ENCODE measurements at places on chromosomes 11 and 22.

DNA sequence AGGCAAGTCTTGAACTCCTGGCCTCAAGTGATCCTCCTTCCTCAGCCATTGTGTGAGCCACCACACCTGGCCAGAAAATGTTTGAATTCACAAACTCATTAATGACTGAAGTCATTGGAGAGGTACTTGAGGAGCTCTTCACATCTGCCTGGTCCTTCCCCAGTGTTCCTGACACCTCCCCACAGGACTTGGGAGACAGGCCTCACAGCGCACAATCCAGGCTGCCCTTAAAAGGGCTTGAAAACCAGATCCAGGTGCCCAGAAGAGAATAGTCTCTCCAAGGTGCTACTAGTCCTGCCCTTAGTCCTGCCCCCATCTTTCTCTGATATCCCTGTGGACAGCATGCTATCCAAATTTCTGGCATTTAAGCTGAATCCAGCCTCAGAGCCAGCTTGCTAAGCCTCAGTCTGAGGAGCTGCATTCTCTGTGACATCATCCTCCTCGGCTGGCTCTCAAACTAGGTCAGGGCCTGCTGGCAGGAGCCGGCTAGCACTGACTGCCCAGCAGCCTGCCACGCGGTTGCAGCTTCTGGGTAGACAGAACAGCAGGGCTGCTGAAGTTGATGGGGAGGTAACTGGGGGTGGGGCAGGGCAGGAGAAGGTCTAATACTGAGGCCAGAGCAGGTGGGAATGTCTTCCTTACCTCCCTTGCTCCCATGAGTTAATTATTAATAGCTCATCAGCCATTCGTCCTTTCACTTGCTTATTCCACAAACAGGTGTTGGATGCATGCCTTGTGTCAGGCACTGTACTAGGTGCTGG lies 35.3 kb upstream of the NECTIN1 start:
- no peak for DNase-seq

DNA sequence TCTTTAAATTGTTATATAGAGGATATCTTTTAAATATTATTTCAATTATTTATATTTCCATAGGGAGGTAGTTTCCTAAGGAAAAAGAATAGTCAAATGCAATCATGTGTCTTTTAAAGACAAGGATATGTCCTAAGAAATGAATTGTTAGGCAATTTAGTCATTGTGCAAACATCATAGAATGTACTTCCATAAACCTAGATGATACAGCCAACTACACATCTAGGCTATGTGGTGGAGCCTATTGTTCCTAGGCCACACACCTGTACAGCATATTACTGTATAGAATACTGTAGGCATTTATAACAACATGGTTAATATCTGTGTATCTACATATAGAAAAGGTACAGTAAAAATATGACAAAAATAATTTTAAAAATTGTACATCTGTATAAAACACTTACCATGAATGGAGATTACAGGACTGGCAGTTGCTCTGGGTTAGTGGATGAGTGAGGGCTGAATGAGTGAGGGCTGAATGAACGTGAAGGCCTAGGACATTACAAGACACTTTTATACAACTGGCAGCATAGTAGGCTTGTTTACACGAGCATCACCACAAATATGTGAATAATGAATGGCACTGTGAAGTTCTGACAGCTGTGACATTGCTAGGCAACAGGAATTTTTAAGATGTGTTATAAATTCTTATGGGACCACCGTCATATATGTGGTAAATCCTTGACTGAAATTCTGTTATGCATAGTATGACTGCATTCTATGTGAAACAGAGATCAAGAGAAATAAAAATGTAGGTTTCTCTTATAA lies 1879.0 kb upstream of the RAG2 start:
- DNase-seq = no peak

DNA sequence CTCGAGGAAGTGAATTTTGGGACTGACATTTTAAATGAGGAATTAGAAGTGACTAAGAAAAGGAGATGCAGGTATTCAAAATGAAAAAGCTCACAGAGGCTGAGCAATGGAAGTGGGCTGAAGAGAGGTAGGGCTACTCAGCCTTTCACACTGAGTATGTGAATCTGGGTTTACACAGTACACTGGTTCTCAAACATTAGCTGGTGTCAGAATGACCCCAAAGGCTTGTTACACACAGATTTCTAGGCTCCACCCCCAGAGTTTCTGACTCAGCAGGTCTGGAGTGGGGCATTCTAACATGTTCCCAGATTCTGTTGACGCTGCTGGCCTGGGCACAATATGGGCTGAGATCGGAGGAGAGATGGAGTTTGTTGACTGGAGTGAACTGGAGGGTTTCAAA lies 32.8 kb downstream of the CADM1 start:
- no peak for DNase-seq

- DNase-seq = no peak
Measured at GRCh38 chr11:125740617-125741016, 5.5 kb upstream of the PATE1 start.

- DNase-seq = no peak
Measured at GRCh38 chr22:34534101-34534500, 531.9 kb upstream of the ISX start.

DNA sequence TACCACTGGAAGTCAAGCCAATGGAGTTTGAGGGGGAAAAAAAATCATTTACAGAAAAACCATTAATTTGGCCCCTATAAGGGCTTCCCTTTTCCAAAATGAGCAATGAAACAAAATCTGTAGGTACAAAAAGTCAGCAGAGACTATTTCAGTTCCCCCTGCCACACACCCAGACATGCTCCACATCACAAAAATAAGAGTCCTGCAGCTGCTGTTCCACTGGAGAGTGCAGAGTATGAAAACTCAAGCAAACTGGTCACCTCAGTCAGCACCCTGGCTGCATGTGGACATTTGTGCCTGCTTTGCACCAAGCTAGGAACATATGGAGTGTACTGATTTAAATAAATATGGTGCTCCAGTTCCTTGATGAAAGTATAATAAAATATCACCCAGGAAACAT lies 15.1 kb downstream of the POU2AF1 start:
- no peak for DNase-seq

GRCh38 chr11:2474059-2474901 lies 29.5 kb downstream of the KCNQ1 start:
- no peak for DNase-seq

GRCh38 chr11:86676533-86677154 lies 4.2 kb upstream of the ME3 start:
- DNase-seq = peak; percentile 37

DNA sequence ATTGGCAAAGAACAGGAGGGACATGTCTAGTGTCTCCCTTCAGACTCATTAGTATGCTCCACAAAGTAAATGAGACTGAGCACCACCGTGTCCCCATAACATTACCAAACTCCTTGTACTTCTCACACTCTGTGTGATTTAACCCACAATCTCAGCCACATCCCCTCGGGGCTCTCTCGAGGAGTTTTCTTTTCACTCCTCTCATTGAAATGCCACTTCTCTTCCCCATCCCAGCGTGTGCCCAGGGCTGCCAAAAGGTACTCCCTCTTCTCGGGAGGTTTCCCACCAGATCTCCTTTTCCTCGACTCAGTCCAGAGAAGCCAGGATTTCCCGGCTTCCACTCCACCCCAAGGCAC lies 1.1 kb downstream of the RBFOX2 start:
- no peak for DNase-seq

DNA sequence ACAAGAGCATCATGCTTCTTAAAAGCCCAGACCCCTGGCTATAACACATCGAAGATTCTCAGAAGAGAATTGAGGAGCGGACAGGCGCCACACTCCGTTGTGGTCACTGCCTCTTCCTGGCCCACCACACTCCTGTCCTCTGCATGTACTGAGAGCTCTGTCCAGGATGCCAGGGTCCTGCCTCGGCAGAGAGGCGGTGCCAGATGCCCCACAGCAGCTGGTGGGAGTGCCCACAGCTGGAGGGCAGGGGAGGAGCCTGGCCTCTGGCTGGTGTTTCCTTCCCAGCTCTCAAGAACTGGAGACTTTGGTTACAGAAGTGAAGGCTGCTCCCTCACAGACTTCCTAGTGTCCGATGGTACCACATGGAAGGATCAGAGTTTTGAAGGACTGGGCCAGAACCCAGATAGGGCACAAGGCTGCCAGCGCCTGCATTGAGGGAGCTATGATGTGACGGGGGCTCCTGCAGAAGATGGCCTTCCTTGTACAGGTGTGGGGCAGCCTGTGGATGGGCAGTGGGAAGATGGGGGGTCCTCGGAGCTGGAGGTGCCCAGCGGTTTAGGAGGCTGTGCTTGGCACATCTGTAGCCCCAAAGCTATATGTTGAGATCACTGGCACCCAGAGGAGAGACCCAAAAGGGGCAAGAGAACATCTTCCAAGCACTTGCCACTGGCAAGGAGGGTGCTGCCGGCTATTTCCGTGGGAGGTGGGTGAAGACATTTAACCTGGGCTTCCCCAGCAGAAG lies 19.4 kb downstream of the RSPH14 start:
- no peak for DNase-seq

DNA sequence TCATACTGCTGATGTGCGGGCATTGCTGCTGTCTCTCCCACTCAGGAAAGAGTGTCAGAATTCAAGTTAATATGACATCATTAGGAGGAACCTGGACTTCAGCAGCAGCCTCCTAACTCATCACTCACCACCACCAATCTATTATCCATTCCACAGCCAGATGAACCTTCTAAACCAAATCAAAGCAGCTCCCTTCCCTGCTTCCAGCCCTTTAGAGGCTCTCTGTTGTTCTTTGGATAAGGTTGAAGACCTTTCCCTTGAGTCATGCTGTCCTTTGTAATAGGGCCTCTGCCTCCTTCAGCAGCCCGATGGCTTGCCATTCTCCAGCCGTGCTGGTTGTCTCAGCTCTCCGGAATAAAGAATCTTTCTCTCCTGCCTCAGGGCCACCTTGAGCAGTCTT lies 301.3 kb downstream of the DDX10 start:
- no peak for DNase-seq

DNA sequence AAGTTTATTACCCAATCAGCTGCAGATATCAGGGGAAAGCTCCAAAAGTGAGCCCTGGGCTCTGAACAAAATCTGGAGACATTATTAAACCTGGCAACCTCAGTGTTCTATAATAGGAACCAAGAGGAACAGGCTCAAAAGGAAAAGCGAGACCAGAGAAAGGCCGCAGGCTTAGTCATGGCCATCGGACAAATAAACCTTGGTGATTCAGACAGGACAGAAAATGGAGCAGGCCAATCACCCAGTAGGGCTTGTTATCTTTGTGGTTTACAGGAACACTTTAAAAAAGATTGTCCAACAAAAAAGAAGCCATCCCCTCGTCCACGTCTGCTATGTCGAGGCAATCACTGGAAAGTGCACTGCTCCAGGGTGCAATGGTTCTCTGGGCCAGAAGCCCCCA lies 7.7 kb upstream of the PANX1 start:
- no peak for DNase-seq

DNA sequence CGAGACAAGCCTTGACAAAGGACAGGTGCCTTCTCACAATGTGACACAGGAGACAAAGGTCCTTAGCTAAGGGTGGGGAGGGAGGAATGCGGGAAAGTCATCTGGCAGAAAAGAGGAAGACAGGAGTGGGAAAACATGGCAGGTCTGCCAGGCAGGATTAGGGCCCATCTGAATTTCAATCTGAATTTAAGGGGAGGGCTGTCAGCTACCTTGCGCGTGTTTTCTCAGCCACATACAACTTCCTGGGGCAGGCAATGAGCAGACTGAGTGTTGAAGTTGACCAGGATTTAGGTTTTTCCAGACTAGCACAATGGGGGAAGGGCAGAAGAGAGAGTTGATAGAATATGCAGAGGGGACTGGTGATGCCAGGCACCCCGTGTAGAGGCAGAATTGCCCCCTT lies 66.7 kb upstream of the LARGE1 start:
- DNase-seq = no peak

GRCh38 chr11:72826191-72826941 lies 12.2 kb downstream of the ATG16L2 start:
- no peak for DNase-seq

- no peak for DNase-seq
Measured at GRCh38 chr11:12185914-12186313, 75.5 kb downstream of the MICAL2 start.

DNA sequence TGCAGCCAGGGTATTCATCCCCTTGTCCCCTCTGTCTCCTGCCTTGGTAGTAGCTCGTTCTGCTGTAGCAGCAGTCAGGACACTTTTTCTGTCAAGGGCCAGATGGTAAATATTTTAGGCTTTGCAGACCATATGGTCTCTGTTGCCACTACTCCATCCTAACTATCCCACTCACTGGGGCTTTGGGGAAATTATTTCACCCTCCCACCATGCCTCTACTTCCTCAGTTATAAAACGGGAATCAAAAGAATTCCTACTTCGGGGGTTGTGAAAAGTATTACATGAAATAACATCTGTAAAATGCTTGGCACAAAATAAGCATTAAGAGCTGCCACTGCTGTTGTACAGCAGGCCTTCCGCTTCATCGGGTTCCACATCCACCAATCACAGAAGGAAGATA lies 89.9 kb upstream of the LDLRAD3 start:
- no peak for DNase-seq

Data from activated CD4-positive, alpha-beta T cell treated with anti-CD3 and anti-CD28 coated beads, Interleukin-2, Interleukin-4, amounts not matched to agents 100 ng/mL and 50 ng/mL, durations not matched to agents 16 hours and 8 hours (primary cell).